SJSA1 (cell line): ENCODE measurements at places on chromosomes 16 and 17. TPM values are rescaled to one million over a fixed set of nuclear protein-coding genes. Genes with fewer than 3 reads are reported as not detected.

The CCDC200 gene
- not detected in 2 replicates for total RNA-seq

- H3K27ac ChIP-seq = no peak overlapping the region
- peaks cover 27% of the 10 kb centered on the region for H3K4me1 ChIP-seq
- no peaks in the 10 kb centered on the region for H3K36me3 ChIP-seq
- H3K4me3 ChIP-seq = no peak overlapping the region
Observed at GRCh38 chr17:44530896-44531418, 26.3 kb upstream of the FZD2 start.

The PRAC2 gene
- not detected in 2 replicates for total RNA-seq

The ICAM2 gene
- total RNA-seq = 0.87 TPM in 1 of 2 replicates, not detected in the other

The PRKCB gene
- total RNA-seq = 1.8 and 4.2 TPM in 2 replicates

The HIC1 gene
- total RNA-seq = 28.8 and 31.3 TPM in 2 replicates
